M059J (cell line): ENCODE measurements at places on chromosomes 5 and 9.

DNA sequence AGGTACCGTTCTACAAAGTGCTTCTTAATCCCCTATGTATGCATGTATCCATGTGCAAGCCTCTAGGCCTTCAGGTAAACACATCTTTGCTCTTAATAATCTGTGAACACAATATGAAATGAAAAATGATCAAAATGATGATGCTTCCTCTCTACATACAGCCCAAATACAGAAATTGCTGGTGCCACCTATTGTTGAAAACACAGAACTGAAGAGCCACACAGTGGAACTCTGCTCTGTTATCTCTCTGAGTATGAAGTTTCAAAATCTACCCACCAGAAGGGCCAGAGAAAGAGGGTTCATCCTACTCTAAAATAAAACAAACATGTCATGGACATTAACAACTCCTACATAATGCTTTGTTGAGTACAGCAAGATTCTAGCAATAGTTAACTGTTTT, 71.3 kb downstream of the GLIS3 start:
- peak; percentile 59 for DNase-seq

- DNase-seq = peak; percentile 81
Observed at GRCh38 chr9:89149726-89150125, 28.9 kb downstream of the SHC3 start.

GRCh38 chr9:126628969-126629674, 15.4 kb downstream of the LMX1B start:
- DNase-seq = no peak

DNA sequence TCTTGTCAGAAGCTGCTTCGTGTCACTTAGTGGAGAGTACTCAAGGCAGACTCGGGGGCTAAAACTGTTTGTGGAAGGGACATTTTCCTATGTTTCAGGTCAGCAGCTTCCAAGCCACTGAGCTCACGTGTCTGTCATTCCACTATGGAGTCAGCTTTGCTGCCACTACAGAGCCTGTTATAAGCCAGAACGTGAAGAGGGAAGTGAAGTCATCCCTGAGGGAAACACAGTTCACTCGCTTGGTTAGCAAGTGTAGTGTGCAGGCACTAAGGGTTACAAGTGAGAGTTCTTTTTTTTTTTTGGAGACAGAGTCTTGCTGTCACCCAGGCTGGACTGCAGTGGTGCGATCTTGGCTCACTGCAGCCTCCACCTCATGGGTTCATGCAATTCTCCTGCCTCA, 24.5 kb upstream of the LTC4S start:
- no peak for DNase-seq

- DNase-seq = peak; percentile 51
Observed at GRCh38 chr5:127863161-127863560, 160.0 kb downstream of the CCDC192 start.

DNA sequence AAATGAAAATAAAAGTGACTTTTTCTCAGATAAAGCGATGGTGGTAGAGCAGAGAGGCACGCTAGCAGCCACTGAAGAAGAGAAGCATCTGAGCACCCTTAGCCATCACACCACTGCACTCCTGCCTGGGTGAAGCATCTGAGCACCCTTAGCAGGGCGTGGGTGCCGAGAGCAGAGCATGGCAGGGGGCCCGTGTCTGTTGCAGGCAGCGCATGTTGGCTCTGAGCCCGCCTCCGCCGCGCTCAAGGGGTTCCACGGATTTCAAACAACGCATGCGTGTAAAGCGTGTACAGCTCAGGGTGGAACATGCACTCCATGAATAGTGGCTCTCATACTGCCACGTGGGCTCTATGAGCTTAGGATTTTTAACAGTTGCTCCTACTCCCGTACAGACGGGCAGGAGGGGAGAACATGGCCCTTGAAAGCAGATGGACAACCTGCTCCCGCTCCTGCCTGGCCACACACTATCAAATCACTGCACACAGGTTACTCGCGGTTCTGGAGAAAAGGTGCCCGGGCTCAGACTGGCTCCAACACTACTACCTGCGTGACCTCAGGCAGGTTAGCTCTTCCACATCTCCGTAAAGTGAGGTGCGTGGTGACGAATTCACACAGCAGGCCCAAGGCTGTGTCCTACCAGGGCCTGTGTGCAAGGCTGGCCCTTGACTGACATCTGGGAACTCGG, 12.1 kb downstream of the LRRC14B start:
- DNase-seq = no peak

GRCh38 chr5:108515517-108516105, 133.7 kb upstream of the FBXL17 start:
- DNase-seq = no peak

GRCh38 chr5:45796959-45797553, 100.9 kb upstream of the HCN1 start:
- no peak for DNase-seq

DNA sequence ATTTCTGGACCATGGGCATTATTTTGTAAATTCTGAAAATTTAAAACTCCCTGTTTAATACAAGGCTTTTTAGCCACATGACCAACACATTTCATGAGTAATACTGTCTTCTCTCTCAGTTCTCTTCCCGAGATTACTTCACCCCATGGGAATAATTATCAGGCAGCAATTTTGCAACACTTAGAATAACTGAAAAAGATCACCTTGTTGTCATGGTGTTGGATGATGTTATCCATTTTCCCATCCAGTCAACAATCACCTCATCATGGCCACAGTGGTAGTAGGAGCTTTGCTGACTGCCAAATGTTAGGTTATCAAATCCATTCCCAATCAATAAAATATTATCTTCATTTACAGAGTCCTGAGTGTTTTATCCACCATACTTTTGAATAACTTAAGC, 354.9 kb upstream of the ISL1 start:
- DNase-seq = no peak

- no peak for DNase-seq
Observed at GRCh38 chr5:68332080-68332451, 116.5 kb downstream of the PIK3R1 start.

- DNase-seq = peak; percentile 21
Observed at GRCh38 chr9:109935406-109936087, 155.5 kb downstream of the PALM2AKAP2 start.

GRCh38 chr9:3508521-3509291, 17.1 kb downstream of the RFX3 start:
- peak; percentile 45 for DNase-seq

DNA sequence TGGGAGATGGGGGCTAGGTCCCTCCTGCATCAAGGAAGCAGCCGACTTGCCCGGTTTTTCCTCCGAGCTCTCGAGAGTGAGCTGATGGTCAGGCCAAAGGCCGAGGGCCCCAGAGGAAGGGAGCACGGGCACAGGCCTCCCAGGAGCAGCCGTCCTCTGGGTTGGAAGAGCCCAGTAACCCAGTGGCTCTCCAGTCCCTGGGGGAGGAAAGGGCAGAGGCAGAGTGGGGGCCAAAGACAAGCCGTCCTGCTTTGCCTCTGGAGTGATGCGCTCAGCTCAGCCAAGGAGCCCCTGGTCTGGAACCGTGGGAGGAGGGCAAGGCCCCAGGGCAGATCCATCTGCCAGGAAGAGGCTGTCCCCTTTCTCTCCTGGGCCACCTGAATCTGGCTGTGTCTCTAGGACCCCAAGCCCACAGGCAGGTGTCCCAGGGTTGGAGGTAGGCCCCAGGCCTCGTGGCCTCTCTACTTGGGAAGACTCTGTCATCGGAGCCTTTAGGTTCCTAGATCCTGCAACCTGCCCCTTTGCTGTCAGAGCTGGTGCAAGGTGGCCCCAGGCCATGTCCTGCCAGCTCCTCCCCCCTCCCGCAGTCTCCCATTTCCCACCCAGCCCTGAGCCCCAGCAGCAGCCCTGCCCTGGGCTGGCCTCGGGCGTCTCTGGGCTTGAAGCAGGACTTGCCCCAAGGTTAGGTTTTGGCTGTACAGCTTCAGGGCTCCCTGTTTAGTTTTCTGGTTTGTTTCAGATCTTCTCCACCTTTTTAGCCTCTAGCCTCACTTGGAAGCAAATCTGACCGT, 224.1 kb downstream of the CACNA1B start:
- DNase-seq = no peak

GRCh38 chr5:108876451-108876850, 128.8 kb downstream of the FER start:
- DNase-seq = no peak

GRCh38 chr5:123091298-123092222, 2.5 kb downstream of the PRDM6 start:
- no peak for DNase-seq

DNA sequence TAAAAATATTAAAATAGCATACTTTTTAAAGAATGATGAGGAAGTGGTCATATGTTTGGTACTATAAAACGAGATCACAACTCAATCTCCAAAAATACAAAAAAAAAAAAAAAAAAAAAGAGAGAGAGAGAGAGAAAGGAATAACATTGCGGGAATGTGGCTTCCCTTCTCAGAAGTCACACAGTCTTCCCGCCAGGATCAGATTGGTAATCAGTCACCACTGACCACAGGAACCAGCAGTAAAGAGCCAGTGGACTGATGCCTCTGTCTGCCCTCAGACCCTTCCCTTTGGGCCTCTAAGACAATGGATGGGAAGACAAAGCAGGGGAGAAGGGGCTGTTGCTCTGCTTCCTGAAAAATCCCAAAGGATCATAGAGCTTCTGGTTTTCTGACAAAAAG, 104.9 kb downstream of the KLHL3 start:
- peak; percentile 72 for DNase-seq

- DNase-seq = no peak
Observed at GRCh38 chr5:33439905-33440481, 772 bp upstream of the TARS1 start.

DNA sequence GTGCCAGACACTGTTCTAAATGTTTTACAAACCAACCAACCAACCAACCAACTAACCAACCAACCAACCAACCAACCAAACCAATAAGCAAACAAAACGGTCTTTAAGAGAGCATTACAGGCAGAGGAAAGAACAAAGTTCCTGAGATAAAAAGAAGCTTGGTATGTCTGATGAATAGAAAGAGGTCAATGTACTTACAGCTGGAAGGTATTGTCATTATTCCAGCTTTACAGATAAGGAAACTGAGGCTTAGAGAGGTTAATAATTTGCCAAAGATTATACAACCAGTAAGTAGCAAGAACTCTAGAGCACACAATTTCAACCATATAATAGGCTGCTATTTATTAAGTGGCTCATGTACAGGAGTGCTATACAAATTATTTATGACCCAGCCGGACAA, 29.6 kb downstream of the C9orf57 start:
- DNase-seq = no peak

DNA sequence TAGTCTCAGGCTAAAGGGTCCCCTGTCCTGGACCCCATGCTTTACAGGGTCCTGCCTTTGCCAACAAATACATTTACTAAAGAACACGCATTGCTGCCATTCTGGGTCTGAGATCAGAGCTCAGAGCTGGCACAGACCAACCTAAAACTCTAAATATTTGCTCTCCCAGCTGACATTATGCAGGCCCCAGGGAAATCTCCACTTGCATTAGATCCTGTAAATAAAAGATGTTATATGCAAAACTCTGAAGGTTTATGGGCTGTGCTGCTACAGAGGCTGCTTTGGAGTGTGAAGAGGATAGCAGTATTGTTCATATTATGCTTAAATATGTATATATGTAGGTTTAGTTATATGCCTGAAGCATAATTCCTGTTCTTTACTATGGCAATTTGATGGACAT, 35.9 kb upstream of the RANBP3L start:
- DNase-seq = no peak

DNA sequence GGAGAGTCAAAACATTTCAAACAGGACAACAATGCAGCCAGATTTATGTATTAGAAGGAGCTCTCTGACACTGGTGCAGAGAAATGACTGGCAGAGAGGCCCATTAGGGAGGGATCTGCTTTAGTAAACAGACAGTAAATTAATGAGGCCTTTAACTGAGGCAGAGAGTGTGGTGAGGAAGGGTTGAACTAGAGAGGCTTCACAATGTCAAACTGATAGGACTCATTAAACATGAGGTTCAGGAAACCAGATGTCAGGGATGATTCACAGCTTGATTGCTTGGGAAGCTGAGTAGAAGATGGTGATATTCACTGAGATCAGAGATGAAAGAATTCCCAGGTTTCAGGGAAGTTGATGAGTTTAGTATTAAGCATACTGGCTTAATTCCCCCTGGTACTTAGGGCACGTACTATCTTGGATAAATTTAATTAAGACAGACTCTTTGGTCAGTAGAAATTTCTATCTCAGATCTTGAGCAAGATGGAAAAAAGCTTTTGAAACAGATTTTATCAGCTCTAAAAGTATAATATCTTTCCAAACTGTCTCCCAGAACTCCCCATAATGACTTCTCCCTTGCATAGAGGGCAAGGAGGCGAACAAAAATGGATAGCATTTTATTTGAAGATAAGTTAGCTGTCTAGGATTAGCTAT, 8.6 kb upstream of the MUSK start:
- peak; percentile 87 for DNase-seq

GRCh38 chr9:13491138-13491492, 211.6 kb upstream of the MPDZ start:
- no peak for DNase-seq

DNA sequence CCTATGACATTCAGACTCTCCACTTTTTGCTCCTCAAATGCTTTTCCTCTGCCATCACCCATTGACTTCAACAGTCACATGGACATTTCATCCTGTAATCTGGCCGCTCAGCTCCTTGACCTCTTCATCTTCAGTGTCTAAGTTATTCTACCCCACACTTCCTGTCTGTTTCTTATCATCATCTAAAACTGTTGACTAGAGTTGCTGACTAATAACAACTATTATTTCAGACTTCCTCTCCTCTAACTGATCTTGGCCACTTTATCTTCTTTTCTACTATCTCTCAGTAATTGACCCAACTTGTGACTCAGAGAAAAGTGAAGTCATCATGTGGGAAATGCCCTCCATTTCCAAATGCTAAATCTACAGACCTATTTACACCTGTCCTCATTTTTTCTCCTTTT, 254.7 kb upstream of the TRPC7 start:
- DNase-seq = peak; percentile 92

- peak; percentile 63 for DNase-seq
Observed at GRCh38 chr5:66511491-66511890, 84.7 kb upstream of the MAST4 start.

- no peak for DNase-seq
Observed at GRCh38 chr5:61207884-61208283, 45.6 kb upstream of the SMIM15 start.

DNA sequence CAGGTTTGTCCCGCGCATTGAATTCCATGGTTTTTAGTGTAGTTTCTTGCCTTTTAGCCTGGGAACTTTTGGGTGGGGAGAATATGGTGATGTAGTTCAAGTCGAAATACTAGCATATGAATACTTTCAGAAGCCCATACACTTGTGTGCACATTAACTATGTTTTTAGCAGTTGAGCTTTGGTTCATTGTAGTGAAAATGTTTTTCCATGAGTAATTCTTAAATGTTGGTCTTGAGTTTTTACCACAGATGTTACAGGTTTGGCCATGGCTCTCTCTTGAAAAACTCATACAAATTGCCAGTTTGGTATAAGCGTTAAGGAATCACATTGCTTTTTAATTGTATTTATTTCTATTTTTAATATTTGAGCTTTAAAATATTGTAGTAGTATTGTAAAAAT, 45.6 kb downstream of the TRIO start:
- peak; percentile 32 for DNase-seq
